ENCODE measurements at places on chromosomes 6 and 20.
A peak's percentile ranks its signal among the peaks of the same experiment; 100 is the strongest.

DNA sequence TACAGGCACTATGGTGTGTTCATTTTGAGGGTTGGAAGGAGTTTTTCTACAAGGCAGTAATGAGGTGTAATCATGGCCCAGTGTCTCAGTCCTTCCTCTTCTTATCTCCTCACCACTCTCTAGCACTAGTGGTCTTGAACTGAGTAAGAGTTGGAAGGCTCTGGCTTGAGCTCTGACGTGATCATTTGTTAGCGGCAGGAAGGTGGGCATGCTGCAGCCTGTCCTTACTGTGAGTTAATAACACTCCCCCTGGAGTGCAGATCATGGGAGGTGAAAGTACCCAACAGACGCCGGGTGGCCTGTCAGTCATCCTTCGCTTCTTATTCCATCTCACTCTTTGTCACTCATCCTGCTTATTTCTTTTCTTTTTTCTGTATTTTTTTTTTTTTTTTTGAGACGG lies 356.9 kb downstream of the CDKAL1 start:
- no peak for DNase-seq

GRCh38 chr20:14721926-14722452 lies 384.6 kb upstream of the FLRT3 start:
- no peak for DNase-seq

DNA sequence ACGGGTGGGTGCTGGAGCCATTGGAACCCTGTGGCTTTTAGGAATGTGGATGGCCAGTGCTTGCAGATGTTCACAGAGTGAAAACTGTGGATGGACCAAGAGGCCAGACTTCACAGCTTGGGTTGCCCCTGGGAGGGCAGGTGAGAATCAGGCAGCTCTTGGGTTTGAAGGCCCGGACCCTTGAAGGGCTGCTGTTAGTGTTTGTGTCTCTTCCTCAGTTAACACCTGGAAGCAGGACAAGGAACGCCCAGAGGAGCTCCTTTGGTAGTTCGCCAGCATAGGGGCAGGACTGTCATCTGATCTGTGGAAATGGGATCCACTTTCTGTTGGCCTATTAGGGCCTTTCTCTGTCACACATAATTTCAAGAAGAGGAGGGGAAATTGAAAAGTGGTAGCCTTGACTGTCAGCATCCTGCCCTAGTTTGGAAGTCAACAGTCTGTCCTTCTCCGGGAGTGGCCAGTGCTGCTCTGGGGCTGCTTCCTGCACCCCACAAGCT lies 43.6 kb downstream of the RIOK1 start:
- no peak for DNase-seq

- no peak for DNase-seq
These were observed 308.9 kb downstream of the KHDRBS2 start for GRCh38 chr6:61977099-61977498.

DNA sequence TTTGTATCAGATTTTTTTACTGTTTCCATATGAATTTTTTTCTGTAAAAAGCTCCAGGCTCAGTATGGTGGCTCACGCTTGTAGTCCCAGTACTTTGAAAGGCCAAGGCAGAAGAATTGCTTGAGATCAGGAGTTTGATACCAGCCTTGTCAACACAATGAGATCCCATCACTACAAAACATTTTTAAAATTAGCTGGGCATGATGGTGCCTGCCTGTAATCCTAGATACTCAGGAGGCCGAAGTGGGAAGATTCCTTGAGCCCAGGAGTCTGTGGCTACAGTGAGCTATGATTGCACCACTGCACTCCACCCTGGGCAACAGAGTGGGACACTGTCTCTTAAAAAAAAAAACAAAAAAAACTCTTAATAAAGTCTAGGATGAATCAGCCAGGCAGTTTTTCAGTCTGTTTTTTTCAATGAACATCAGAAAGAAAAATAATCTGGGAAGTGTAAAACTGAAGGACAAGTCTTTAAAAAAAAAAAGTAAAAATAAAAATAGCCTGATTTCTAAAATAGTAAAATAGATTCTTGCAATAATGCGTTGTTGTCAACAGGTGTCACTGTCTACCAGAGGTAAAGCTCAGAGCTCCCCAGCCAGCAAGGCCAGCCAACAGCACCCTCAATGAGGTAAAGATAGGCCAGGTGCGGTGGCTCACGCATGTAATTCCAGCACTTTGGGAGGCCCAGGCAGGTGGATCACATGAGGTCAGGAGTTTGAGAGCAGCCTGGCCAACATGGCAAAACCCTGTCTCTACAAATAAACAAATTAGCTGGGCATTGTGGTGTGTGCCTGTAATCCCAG lies 9.3 kb upstream of the ATG5 start:
- DNase-seq: peak; percentile 47

- DNase-seq: peak; percentile 30
These were observed 75.4 kb downstream of the ANKEF1 start for GRCh38 chr20:10110151-10110550.

- DNase-seq: no peak
These were observed 91.2 kb downstream of the CARMIL1 start for GRCh38 chr6:25370178-25371036.

GRCh38 chr6:129567374-129567773 lies 142.6 kb downstream of the ARHGAP18 start:
- DNase-seq: no peak

DNA sequence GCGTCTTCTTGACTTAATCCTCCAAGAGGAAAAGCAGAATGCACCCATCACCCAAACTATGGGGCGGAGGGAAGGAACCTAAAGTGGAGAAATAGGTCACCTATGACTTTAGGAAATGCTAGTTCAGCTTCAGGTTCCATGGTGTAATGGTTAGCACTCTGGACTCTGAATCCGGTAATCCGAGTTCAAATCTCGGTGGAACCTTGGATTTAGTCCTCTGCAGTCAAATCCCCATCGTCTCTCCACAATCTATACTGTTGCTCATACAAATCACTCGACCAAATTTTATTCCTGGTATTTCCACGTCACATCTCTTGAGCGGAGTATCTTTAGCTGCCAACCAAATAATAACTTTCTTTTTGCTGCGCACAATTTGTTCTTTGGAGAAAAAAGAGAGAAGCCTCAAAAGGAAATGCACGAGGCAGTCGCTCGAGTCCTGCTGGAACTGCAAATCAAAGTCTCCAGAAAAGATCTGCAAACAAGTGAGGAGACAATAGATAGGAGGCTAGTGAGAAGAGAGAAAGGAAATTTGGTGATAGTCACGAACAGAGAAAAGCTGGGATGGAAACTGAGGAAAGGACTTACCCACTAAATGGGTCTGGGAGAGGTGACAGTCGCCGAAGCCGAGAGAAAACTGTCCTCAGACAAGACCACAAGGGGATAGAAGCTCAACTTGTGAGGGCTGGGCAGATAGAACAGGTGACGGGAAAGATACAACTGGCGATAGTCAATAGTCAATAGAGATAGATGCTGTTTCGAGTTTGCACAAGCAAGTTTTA lies 16.6 kb downstream of the POM121L2 start:
- DNase-seq: peak; percentile 85

- DNase-seq: no peak
These were observed 66.8 kb upstream of the CD93 start for GRCh38 chr20:23152902-23153301.

- peak; percentile 28 for DNase-seq
These were observed 125.7 kb upstream of the HDAC2 start for GRCh38 chr6:114096561-114097172.

- DNase-seq: peak; percentile 92
These were observed 111.9 kb downstream of the TBX18 start for GRCh38 chr6:84652356-84653026.

DNA sequence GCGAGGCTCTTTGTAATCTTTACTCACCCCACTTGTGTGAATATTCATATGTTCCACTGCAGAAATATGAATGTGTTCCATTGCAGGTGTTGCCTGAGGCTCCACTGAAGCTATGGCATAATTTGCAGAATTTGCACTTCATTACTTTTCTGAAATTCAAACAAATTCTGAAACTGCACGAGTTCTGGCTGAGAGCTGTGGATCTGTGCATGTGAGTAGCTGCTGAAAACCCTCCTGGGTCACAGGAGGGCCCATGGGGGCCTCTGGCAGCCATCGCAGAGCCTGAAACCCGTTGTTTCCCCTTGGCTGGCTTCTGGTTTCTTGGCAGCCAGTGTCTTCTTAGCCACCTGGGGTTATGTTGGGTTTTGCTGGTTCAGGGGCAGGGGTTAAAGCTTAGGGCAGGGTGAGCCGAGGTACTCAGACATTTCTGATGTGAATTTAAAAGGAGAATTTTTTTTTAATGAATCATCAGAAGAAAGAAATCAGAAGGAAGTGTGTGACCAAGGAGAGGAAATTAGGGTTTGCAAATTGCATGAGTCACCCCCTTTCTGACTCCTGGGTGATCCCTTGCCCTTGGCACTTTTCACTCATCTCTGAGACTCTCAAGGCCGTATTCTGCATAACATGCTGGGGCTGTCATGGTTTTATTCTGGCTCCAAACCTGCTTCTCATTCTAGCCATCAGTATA lies 40.6 kb downstream of the TOX2 start:
- DNase-seq: peak; percentile 92

DNA sequence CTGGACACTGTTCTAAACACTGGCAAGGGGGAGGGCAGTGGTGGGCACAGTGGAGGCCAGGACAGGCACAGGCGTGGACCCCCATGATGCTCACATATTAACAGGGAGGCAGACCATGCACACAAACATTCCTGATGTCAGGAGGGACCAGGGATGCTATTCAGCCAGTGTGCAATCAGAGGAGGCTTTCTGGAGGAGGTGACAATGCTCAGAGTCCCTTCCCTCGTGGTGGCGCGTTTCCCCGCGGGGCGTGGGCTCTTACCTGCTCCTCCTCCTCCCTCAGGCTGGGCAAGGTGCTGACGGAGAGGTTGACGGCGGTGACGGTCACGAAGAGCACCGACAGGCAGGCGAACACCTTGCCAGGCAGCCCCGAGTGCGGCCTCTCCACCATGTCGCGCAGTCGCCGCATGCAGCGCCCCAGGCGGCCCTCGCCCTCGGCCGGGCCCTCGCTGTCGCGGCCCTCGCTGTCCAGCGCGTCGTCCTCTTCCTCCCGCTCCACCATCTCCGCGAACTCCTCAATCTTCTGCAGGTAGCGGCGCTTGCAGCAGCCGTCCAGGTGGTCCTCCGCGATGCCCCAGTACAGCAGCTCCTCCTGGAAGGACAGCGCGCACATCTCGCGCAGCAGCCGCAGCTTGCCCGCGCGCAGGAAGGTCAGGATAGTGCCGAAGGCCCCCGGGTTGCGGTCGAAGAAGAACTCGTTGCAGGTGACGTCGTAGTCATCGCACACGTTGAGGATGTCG lies 13.4 kb downstream of the KCNG1 start:
- DNase-seq: no peak

GRCh38 chr20:41509316-41510200 lies 108.6 kb downstream of the CHD6 start:
- DNase-seq: peak; percentile 69

DNA sequence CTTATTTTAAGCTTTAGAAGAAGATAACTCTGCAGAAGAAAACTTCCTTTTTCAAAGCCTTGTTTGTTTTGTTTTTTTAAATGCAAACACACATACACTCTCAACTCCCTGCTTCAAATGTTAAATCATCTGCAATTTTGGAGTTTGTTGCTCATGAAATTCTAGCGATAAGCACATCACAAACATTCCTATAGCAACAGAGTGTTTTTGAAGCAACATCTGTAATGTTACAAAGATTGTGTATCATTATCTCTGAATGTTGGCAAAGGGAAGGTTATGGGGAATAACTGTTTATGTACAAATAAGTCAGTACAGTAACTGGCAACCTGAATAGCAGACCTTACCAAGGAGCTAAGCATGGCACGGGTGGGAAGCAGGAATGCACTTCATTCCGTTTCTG lies 84.8 kb upstream of the MRPS10 start:
- peak; percentile 47 for DNase-seq

- no peak for DNase-seq
These were observed 101.0 kb downstream of the CENPW start for GRCh38 chr6:126440923-126441322.

GRCh38 chr6:129753422-129753821 lies 43.4 kb upstream of the ARHGAP18 start:
- peak; percentile 70 for DNase-seq

DNA sequence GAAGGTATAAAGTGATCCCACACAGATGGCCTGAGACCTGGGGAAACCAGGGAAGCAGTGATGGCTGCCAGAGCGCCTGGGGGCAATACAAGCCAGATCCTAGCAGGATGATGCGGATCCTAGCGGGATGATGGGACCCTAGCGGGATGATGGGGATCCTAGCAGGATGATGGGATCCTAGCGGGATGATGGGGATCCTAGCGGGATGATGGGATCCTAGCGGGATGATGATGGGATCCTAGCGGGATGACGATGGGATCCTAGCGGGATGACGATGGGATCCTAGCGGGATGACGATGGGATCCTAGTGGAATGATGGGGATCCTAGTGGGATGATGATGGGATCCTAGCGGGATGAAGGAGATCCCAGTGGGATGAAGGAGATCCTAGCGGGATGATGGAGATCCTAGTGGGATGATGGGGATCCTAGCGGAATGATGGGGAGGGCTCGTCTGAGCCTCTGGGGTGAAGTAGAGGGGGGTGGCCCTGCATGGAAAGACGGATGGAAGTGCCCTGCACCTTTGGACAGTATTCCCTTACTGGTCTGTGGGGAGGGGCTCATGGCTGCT lies 44.2 kb upstream of the CDH22 start:
- no peak for DNase-seq

- no peak for DNase-seq
These were observed 10.4 kb upstream of the IP6K3 start for GRCh38 chr6:33757113-33757512.

DNA sequence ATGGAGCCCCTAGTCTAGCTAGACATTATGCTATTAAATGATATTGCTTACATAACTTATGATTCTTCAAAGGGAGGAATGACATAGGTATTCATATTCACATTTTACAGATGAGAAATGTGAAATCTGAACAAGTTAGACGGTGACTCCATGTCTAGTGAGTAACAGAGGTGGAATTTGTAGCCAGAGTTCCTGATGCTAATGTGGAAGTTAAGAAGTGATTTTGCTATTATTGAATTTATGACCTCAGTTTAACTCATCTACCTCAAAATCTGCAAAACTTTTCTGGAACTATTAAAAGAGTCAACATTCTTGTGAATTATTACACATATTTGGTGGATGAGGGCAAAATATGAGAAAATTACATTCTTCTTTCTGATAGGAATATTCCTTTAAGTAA lies 347.6 kb upstream of the MMS22L start:
- peak; percentile 41 for DNase-seq

GRCh38 chr6:105102186-105102585 lies 77.6 kb downstream of the POPDC3 start:
- no peak for DNase-seq

- no peak for DNase-seq
These were observed 953.7 kb downstream of the TFAP2A start for GRCh38 chr6:9461188-9461587.

GRCh38 chr6:2109796-2110195 lies 135.6 kb downstream of the GMDS start:
- DNase-seq: no peak

GRCh38 chr6:16270178-16270794 lies 31.9 kb downstream of the GMPR start:
- DNase-seq: no peak

- DNase-seq: peak; percentile 68
These were observed 33.2 kb upstream of the AKAP7 start for GRCh38 chr6:131101911-131102680.
